ENCODE measurements at places on chromosomes 5 and 9.

- ATAC-seq, result no peak
Measured at GRCh38 chr5:135236228-135236907, 162.7 kb downstream of the MACROH2A1 start.

GRCh38 chr5:31481531-31482165 lies 50.2 kb downstream of the DROSHA start:
- no peak for ATAC-seq

- ATAC-seq, result no peak
Measured at GRCh38 chr9:28032268-28032590, 458.9 kb upstream of the C9orf72 start.

- no peak for ATAC-seq
Measured at GRCh38 chr9:33180526-33181184, 13.5 kb upstream of the B4GALT1 start.

- ATAC-seq, result no peak
Measured at GRCh38 chr9:91407580-91408318, 15.9 kb downstream of the NFIL3 start.

DNA sequence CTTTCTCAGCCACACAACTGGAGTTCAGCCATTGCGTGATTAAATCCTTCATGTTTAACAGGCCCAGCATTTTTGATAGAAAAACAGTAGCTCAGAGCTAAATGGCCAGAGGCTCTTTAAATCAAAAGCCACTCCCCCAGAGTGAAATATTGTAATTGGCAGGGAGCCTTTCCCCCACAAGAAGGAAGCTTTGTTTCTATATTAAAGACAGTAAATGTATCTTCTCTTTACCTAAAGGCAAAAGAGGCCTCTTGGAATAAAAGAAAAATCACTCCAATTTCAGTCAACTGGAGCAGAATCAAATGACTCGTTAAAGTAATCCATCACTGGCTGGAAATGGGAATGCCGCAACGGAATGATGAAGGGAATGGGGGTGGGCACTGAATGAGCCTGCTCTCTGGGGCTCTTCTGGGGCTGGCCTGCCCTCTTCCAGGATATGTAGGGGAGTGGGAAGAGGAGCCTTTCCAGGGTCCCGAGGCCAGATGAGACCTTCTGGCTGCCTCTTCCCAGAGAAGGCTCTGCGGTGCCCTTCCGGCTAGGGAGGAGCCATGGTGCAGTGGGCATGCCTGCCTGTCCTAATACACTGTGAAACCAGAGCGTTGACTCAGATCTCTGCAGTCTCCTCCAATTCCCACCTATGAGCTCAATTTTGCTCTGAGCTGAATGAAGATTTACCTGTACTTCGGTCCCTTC lies 45.2 kb downstream of the ANKDD1B start:
- peak; percentile 92 for ATAC-seq

DNA sequence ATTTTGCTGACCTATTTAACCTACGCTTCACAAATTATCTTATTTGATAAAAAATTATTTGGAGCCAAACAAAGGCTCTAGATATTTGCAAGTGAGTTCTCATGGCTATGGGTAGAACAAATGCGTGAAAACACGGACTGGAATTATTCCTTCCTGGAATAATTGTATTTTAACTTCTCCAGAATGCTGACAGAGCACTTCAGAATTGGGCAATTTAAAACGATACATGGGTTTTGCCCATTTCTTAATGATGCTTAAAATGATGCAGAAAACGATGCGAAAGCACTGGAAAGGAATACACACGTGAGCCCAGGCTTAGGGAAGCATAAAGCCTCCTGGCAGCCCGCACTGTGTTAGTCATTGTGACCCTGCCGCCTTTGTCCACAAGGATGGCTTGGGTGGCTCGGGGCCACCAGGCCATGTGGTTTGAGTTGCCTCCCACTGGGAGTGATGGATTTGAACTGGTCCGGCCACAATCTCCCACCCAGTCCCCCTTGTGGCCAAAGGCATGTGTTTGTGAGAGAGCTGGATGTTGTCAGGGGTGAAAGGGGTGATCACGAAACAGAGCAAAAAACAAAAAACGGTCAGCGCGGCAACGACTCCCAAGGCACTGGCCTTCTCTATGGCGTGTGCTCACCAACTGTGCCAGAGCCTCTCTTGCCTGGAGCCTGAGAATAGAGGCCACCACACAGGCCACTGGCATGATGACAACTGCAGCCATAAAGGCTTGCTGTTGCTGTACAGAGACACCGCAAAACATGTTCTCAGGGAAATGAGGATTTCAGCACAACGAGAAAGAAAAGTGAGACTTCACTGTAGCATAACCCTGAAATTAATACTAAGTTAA lies 234.2 kb upstream of the ADAMTS16 start:
- ATAC-seq, result no peak

GRCh38 chr5:120093178-120093577 lies 370.9 kb upstream of the PRR16 start:
- no peak for ATAC-seq

- no peak for ATAC-seq
Measured at GRCh38 chr5:149728303-149728702, 1.8 kb upstream of the PPARGC1B start.

DNA sequence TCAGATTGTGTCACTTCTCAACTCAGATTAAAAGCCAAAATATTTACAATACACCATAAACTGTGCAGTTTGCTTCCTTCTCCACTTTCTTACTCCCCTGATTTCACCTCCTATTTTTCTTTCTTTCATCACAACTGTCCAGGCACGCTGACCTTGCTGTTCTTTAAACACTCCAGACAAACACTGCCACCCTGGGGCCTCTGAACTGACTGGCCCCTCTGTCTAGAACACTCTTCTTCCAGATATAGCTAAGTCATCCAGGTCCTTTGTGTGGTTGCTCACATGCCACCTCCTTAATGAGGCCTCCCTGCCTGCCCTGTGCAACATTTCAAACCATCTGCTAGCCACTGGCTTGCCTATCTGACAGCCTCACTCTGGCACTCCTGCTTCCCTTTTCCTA lies 46.6 kb downstream of the ATG10 start:
- peak; percentile 100 for ATAC-seq

GRCh38 chr9:130183133-130183762 lies 11.0 kb downstream of the NCS1 start:
- ATAC-seq, result no peak

DNA sequence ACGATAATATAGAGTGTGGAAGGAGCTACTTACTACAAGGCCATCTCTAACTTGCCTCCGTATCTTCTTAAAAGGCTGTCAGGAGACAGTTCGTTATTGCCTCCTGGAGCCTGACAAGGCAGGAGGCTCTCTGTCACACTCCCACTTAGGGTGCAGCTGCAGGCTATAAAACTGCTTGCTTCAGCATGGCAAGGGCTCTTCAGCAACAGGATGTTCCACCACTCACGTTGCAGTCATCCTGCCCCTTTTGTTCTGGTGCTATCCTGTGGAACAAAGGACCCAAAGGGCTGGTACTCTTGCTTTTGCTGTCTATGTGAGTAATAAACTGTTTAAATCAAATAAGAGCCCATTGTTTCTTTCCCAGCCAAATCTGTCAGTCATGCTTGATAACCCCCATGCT lies 508.9 kb downstream of the NTRK2 start:
- peak; percentile 94 for ATAC-seq

DNA sequence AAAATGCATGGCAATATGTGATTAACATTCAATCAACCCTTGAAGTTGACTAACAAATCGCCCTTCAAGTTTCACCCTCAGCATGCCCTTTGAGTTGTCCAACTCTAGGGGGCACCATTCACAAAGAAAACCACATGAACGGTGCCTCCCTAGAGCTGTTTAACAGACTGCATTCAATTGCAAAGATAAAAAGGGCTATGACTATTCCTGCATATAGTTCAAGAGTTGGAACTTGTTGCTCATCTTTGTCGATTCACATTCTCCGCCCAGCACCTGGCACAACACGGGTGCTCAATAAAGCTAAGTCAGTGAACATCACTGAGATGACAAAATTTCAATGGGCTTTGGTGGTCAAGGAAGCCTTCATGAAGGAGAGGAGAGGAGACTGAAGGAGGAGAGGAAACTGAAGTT lies 69.6 kb upstream of the SLC30A5 start:
- peak; percentile 53 for ATAC-seq

GRCh38 chr5:111628901-111629300 lies 116.6 kb upstream of the STARD4 start:
- ATAC-seq, result no peak
